Stimulated activated CD4-positive, alpha-beta T cell treated with anti-CD3 and anti-CD28 coated beads, Interleukin-4, amount 100 ng/mL, for 1 hour (primary cell): ENCODE measurements at places on chromosomes 1 and 21.

DNA sequence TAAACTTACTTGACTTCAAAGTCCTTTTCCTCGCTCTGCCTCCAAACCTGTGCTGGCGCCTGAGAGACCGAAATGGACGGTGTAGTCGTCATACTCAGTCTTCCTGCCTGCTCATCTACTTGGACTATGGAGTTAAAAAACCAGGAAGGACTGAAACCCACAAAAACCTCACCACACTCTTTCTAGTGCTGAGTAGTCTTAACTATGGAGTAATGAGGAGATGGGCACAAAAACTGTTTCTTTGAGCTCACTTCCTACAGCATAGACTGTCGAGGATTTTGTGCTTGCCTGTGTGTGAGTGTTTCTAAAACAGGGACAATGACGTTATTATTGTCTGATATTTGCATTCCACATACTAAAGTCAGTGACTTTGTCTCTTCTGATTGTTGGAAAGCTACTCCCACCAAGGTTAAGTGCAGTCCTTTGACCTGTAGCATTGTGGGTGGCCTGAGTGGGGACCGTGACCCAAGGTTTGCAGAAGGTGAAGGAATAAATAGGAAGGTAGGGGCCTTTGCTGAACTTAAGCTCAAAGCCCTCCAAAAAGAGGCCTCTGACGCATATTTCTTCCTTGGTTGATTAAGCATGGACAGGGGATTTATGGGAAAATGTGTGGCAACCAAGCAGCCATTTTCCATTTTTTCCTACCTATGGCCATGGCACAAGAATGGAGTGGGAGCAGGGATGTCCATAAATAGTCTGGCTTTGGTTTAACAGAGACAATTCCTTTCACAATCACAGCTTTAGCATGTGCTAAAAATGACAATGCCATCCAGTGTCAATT is 109.6 kb downstream of the ZBTB18 start:
- DNase-seq = no peak

GRCh38 chr1:48007047-48007446 is 9.9 kb upstream of the TRABD2B start:
- DNase-seq = no peak

GRCh38 chr1:22184892-22185612 is 42.2 kb upstream of the WNT4 start:
- no peak for DNase-seq

GRCh38 chr1:42732126-42732680 is 7.8 kb downstream of the CLDN19 start:
- no peak for DNase-seq

DNA sequence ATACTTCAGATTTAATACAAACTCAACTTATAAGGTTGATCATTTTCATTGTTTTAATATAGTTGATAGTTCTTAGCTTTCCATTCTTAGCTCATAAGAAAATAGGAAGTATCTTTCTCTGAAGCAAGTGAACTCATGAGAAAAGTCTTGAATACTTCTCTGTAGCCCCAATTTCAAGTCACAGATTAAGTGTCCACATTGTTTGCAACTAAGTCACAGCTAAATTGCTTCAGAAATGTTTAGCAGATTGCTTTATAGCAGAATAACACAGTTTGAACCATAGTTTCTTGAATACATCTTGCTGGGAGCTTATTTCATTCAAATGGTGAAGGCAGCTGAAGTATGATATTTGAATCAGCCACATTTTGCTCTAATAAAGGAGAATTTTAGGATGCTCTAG is 10.6 kb upstream of the PKN2 start:
- DNase-seq = no peak

DNA sequence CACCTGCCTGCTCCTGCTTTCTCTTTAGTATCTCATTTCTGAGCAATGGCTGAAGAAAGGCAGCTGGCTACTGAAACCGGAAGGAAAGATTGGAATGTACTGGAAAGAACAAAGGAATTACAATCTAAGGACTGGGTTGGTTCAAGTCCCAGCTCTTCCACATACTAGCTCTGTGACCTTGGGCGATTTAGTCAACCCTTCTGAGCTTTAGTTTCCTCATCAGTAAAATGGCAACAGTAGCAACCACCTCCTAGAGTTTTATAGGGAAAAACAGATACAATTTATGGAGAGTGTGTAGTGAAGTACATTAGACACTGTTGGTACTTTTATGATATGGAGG is 158.8 kb downstream of the KAZN start:
- no peak for DNase-seq

DNA sequence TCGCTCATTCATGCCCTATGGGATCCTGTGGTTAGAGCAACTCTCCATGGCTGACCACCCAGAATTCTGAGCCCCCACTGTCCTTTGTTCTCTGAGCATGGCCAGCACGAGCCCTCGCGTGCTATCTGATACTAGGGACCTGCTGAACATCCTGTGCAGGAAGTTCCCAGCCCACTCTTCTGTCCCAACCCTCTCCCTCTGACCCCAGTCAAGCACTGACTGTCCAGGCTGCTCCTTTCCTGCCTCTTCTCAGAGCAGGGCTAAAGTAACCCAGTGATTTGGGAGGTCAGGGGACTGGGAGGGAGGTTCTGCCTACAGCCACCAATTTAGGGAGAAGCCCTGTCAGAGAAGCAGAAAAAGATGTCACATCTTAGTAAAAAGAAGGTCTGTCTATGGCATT is 21.2 kb downstream of the CYP4B1 start:
- DNase-seq = no peak

- DNase-seq = no peak
Measured at GRCh38 chr1:119975006-119975405, 78.7 kb upstream of the ADAM30 start.

- DNase-seq = no peak
Measured at GRCh38 chr1:218967836-218968235, 205.8 kb upstream of the LYPLAL1 start.

- peak; percentile 64 for DNase-seq
Measured at GRCh38 chr1:111603979-111604378, 15.6 kb upstream of the RAP1A start.

- no peak for DNase-seq
Measured at GRCh38 chr1:235113183-235113917, 15.3 kb downstream of the TOMM20 start.

- DNase-seq = no peak
Measured at GRCh38 chr21:25934771-25935224, 200.0 kb downstream of the GABPA start.

DNA sequence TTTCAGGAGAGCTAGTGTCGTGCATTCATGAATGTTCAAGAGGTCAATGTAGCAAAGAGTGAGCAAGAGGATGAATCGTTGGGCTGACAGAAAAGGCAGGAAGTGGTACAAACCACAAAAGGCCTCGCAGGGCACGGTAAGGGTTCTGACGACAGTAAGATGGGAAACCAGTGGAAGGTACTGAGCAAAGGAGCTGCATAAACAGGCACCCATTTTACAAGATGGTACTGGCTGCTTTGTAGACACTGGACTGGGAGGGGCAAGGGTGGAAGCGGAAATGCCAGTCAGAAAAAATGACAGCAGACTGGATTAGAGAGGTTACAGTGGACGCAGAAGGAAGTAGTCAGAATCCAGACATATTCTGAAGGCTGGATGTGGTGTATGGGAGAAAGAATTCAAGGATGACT is 123.5 kb downstream of the PTPN14 start:
- DNase-seq = peak; percentile 7

- DNase-seq = no peak
Measured at GRCh38 chr1:79507770-79508169, 501.2 kb upstream of the ADGRL4 start.

- no peak for DNase-seq
Measured at GRCh38 chr21:27372381-27372780, 405.5 kb upstream of the ADAMTS5 start.

GRCh38 chr1:33261344-33261743 is 5.1 kb downstream of the ZNF362 start:
- no peak for DNase-seq

GRCh38 chr1:104765085-104765484 is 1015.4 kb downstream of the AMY1C start:
- DNase-seq = no peak

DNA sequence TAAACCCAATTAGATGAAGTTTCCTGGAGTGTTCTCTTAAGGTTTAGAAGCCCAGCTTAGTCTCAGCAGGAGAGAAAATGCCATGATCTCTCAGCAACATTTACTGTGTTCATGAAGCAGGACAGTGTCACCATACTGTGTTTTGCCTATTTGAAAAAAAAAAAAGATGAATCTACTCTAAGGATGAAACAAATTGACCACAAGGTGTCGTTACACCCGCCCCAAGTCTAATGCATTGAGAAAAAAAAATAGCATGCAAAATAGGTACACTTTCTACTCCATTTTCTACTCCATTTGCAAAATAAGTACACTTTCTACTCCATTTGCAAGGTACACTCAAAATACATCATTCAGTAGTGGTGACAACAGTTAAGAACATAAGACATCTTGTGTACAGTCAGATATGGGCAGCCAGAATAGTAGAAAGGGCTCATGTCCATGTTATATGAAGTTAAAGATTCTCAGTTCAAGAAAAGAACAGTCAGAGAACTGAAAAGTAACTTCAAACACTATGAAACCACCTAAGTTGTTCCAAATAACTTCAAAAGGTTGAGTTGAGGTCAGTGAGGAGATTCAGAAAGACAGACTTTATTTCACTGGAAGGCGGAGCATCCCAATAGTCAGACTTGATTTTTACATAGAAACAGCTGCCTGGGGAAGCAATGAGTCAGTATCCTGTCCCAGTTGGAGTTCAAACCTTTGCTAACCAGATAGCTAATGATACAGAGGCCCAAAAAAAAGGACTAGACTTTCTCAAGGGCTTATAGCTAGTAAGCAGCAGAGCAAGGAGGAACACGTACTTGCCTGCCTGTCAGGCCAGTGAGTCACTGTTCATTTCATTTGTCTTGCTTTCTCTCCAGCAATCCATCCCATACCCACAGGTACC is 13.3 kb downstream of the PLPPR5 start:
- no peak for DNase-seq

DNA sequence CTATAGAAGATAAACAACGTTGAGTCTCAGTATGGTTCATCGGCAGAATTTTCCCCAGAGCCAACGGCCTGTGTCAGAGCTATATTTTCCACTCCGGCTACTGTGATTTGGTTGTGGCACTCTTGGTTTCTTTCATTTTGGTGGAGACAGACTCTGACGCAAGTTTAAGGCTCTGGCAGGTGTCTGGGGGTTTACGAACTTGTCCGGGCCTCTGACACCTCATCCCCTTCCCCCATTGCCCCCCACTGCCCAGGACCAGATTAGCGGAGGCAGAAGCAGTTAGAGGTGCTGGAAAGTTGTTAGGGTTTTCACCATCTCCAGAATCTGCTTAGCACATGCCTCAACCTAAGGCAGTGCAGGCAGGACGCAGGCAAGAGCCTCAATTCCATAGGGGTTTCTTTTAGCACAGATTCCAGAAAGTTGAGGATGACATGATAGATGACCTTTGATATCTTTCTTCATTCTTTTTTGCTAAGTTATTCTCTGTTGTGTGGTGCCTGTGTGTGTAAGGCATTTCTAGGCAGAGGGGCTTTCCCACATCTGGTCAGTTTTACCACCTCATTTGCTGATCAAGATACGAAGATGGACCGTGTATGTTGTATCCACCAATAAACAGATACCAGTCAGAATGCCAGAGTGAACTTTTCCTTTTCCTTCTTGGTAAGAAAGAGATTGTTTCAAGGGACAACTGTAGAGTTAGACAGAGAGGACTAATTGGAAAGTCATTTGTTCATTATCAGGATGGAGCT is 18.4 kb upstream of the IL10 start:
- DNase-seq = no peak
